HCT116 (cell line): ENCODE measurements at places on chromosomes 13 and 19. TPM values are rescaled to one million over a fixed set of nuclear protein-coding genes. Genes with fewer than 3 reads are reported as not detected.

The TPTE2 gene
- total RNA-seq, result not detected

The MAP4K1 gene
- total RNA-seq, result 9.1 TPM

The SLC1A6 gene
- total RNA-seq, result not detected

The ERFL gene
- 0.79 TPM for total RNA-seq

The ZNF296 gene
- total RNA-seq, result 9.2 TPM

The GNG7 gene
- 11.3 TPM for total RNA-seq

The ZNF575 gene
- total RNA-seq, result 1.9 TPM

The ADM5 gene
- 12.1 TPM for total RNA-seq

The SELENOW gene
- 181 TPM for total RNA-seq

The ZSCAN5C gene
- total RNA-seq, result not detected

The JAK3 gene
- total RNA-seq, result 5.7 TPM

The FFAR2 gene
- total RNA-seq, result not detected

The PGLYRP2 gene
- total RNA-seq, result not detected

The ZNF134 gene
- total RNA-seq, result 8.4 TPM

The CABP5 gene
- not detected for total RNA-seq

The STOML3 gene
- total RNA-seq, result not detected

The FXYD3 gene
- 17.4 TPM for total RNA-seq

The GFY gene
- 2.6 TPM for total RNA-seq

The FOXA3 gene
- total RNA-seq, result 5.8 TPM

The C3 gene
- 7.0 TPM for total RNA-seq

The CFAP97D2 gene
- not detected for total RNA-seq

The ZNF154 gene
- total RNA-seq, result 0.10 TPM

The CCDC194 gene
- total RNA-seq, result not detected

The CACNG8 gene
- total RNA-seq, result 0.93 TPM

The DLL3 gene
- 0.17 TPM for total RNA-seq

The PABPC3 gene
- 0.59 TPM for total RNA-seq

The COL5A3 gene
- total RNA-seq, result 0.15 TPM

The APOE gene
- total RNA-seq, result 7.2 TPM

The GYS1 gene
- total RNA-seq, result 50.7 TPM

The ZNF577 gene
- 5.8 TPM for total RNA-seq

The PRR36 gene
- total RNA-seq, result 7.5 TPM

The CGB5 gene
- total RNA-seq, result not detected

The EBI3 gene
- total RNA-seq, result 1.2 TPM

The ZNF761 gene
- total RNA-seq, result 8.8 TPM

The GPC6 gene
- total RNA-seq, result 0.22 TPM

The TGFBR3L gene
- 30.9 TPM for total RNA-seq

The ZNF813 gene
- total RNA-seq, result not detected

The ZNF559 gene
- 10.9 TPM for total RNA-seq

The RFPL4A gene
- not detected for total RNA-seq

The LGALS14 gene
- total RNA-seq, result not detected

The BEST2 gene
- total RNA-seq, result 0.10 TPM

The MAST1 gene
- total RNA-seq, result 28.9 TPM
